ENCODE measurements at places on chromosomes 4 and X. TPM values are rescaled to one million over a fixed set of nuclear protein-coding genes. Genes with fewer than 3 reads are reported as not detected.

APELA gene
- not detected for total RNA-seq

SLC49A3 gene
- total RNA-seq, result 2.0 TPM

- no peaks in the 10 kb centered on the region for H3K36me3 ChIP-seq
- H3K4me3 ChIP-seq, result peak overlapping the region; percentile 47
- H3K27ac ChIP-seq, result peak overlapping the region; percentile 82
- H3K4me1 ChIP-seq, result peaks cover 30% of the 10 kb centered on the region
- H3K27me3 ChIP-seq, result no peaks in the 10 kb centered on the region
Observed at GRCh38 chr4:122542411-122543236, 78.2 kb downstream of the IL21 start.

DNA sequence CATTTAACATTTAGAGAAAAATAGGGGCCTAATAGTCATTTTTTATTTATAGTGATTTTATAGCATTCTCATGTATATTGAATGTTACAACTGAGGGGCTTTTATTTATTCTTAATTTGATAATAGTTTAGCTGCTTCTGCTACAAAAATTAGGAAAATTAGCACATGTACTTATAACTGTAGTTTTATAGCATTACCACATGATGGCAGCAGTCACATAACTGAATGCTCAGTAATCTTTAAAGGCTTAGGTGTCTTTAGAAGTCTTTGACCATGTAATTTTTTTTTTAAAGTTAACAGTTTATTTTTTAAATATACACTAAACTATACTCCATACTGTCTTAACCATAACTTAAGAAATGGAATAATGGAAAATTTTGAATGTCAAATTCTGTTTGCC, 136.6 kb downstream of the STAG2 start:
- H3K27me3 ChIP-seq, result no peaks in the 10 kb centered on the region
- no peak overlapping the region for H3K4me3 ChIP-seq
- H3K36me3 ChIP-seq, result peaks cover 19% of the 10 kb centered on the region
- H3K4me1 ChIP-seq, result peaks cover 1% of the 10 kb centered on the region

- peaks cover 6% of the 10 kb centered on the region for H3K27me3 ChIP-seq
- H3K27ac ChIP-seq, result no peak overlapping the region
- H3K4me3 ChIP-seq, result no peak overlapping the region
- no peak for DNase-seq
Observed at GRCh38 chrX:134634691-134635090, 23.6 kb downstream of the PLAC1 start.

DNA sequence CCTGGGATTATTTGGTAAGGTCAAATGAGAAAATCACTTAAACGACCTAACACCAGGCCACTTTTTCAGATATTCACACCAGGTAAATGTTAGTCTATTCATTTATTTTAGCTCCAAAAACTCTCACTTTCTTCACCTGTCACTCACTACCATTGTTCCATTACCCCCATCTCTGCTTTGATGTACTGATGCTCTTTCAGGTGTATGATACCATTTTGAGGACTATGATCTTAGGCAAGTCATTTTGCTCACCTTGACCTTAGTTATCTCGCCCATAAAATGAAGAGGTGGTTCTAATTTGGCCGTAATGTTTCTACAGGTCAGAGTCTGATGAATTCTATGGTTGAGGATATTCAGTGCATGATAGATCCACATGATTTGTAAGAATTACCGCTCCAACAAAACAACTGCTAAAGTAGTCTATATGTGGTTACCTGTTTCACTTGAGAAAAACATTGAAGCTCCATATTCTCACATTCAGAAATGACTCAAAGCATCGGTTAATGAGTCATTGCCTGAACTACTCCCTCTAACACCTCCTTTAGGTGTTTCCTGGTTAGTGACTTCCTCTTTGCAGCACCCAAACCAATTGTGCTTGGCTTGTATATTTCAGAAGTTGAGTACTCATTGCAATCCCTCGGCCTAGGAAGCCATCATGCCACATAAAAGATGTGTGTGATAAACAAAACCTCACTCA, 4.5 kb downstream of the DTHD1 start:
- H3K4me1 ChIP-seq, result peaks cover 39% of the 10 kb centered on the region
- H3K4me3 ChIP-seq, result peak overlapping the region; percentile 69
- no peak for DNase-seq
- H3K36me3 ChIP-seq, result peaks cover 20% of the 10 kb centered on the region
- peak overlapping the region; percentile 93 for H3K27ac ChIP-seq

DNA sequence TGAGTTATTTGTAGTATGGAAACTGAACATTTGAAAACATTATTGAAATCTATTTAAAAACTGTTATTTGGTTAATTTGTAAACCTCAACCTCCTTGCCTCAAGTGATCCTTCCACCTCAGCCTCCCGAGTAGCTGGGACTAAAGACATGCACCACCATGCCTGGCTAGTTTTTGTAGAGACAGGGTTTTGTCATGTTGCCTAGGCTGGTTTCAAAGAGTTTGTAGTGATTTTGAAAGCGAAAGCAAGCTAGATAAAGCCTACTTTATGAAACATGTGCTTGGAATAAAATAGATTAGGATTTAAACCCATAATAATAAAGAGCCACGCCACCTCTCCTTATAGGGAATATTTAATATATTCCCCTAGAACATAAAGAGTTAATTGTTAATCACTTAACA, 23.5 kb downstream of the ARSJ start:
- no peak overlapping the region for H3K27ac ChIP-seq
- H3K4me3 ChIP-seq, result no peak overlapping the region
- H3K27me3 ChIP-seq, result no peaks in the 10 kb centered on the region
- peaks cover 4% of the 10 kb centered on the region for H3K4me1 ChIP-seq

C4orf50 gene
- total RNA-seq, result 0.19 TPM

DNA sequence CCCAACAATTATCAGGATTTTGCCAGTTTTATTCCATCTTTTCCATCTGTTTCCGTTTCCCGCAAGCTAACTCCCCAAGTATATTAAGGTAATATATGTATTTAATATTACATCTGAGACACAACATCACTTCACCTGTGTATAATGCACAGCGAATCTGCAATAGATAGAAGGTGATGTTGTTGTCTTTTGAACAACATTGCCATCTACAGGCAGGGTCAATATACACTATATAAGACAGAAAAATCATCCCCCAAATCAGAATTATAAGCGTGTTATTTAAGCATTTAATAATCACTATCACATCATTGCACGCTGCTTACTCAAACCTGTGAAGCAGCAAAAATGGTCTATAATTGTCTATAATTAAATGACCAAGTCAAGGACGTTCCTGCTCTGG, 1115.5 kb downstream of the NLGN4X start:
- no peaks in the 10 kb centered on the region for H3K27me3 ChIP-seq
- no peak overlapping the region for H3K4me3 ChIP-seq
- no peak overlapping the region for H3K27ac ChIP-seq
- no peaks in the 10 kb centered on the region for H3K4me1 ChIP-seq
- H3K36me3 ChIP-seq, result no peaks in the 10 kb centered on the region
- no peak for DNase-seq

GRCh38 chr4:102994803-102995202, 24.7 kb downstream of the SLC9B1 start:
- H3K4me3 ChIP-seq, result no peak overlapping the region
- no peaks in the 10 kb centered on the region for H3K27me3 ChIP-seq
- peaks cover 21% of the 10 kb centered on the region for H3K36me3 ChIP-seq
- no peak for DNase-seq

SMIM9 gene
- 1.6 TPM for total RNA-seq

- no peaks in the 10 kb centered on the region for H3K27me3 ChIP-seq
- H3K36me3 ChIP-seq, result peaks cover 19% of the 10 kb centered on the region
- DNase-seq, result no peak
- peak overlapping the region; percentile 73 for H3K27ac ChIP-seq
Observed at GRCh38 chr4:128818442-128818841, 8.9 kb downstream of the JADE1 start.

- DNase-seq, result no peak
- peaks cover 10% of the 10 kb centered on the region for H3K27me3 ChIP-seq
- H3K4me1 ChIP-seq, result no peaks in the 10 kb centered on the region
- no peak overlapping the region for H3K27ac ChIP-seq
- no peaks in the 10 kb centered on the region for H3K36me3 ChIP-seq
Observed at GRCh38 chr4:54764476-54764875, 106.7 kb downstream of the KIT start.
